CD14-positive monocyte (primary cell): ENCODE measurements at places on chromosomes 16 and 17.
A peak's percentile ranks its signal among the peaks of the same experiment; 100 is the strongest.

GRCh38 chr16:84907575-84907974, 87.8 kb downstream of the CRISPLD2 start:
- peak; percentile 15 for DNase-seq

DNA sequence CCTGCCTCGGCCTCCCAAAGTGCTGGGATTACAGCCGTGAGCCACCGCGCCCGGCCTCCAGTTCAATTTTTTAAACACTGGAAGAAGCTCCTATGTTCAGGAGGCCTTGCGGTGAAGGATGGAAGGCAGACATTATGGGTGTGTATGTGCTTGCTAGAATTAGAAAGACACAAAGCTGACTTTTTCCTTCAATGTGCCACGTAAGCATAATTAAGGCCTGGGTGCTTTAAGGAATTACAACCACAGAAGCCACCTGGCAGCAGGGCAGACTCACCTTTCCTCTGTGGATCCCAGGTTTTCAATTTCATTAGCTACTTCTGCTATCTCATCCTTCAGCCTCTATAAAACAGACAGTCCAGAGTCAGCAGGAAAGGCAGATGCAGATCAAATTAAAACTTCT, 74.2 kb downstream of the CYTH1 start:
- no peak for DNase-seq

- peak; percentile 83 for DNase-seq
These were observed 109.1 kb downstream of the ZFHX3 start for GRCh38 chr16:72938795-72939164.

GRCh38 chr16:46629331-46630219, 8.4 kb upstream of the SHCBP1 start:
- DNase-seq: no peak

- DNase-seq: no peak
These were observed 55.7 kb downstream of the SREBF1 start for GRCh38 chr17:17780922-17781590.

DNA sequence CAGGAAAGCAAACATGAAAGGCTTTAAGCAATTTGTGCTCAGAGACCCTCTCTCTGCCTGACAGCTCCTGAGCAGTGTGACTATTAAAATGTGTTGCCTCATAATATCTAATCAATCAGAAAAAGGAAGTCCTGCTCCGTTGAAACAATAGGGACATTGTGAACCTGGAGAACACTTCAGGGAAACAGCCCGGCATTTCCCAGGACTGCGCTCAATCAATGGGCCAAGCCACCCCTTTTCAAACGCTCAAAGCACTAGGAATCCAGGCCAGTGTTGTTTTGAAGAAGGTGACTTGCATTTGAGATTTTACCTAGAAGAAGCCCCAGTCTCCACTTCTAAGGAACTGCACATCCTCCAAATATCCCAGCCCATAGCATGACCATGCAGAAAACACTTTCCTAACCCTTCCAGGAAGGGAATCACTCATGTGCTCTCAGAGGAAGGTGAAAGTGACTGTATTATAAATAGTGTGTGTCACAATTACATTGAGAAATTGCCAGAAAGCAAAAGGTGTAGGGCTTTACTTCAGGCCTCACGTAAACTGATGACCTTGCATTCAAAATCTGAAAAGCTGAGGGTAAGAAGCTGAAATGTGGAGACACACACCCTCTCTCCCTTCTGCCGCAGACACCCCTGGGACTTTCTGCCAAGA, 19.4 kb downstream of the CDRT4 start:
- no peak for DNase-seq

GRCh38 chr17:42321555-42321954, 33.3 kb downstream of the STAT5A start:
- no peak for DNase-seq
